Stimulated activated naive B cell treated with anti-CD40 and anti-IgM and Interleukin-4, amounts not matched to agents 10 μg/mL and 1 μg/mL and 100 μg/mL, for 72 hours (primary cell): ENCODE measurements at places on chromosomes 7 and 10.

GRCh38 chr10:49679480-49679893, at the start of gene C10orf53:
Gene C10orf53 (plus strand): TSS chr10:49679651. CDS start chr10:49679698, 47 bp downstream.
- H3K4me1 ChIP-seq = no peaks in the 10 kb centered on the region
- H3K4me3 ChIP-seq = no peak within 1 kb of the TSS
- H3K27ac ChIP-seq = no peak within 1 kb of the TSS
- no peaks in the 10 kb centered on the region for H3K36me3 ChIP-seq
- peak; percentile 9 for DNase-seq

DNA sequence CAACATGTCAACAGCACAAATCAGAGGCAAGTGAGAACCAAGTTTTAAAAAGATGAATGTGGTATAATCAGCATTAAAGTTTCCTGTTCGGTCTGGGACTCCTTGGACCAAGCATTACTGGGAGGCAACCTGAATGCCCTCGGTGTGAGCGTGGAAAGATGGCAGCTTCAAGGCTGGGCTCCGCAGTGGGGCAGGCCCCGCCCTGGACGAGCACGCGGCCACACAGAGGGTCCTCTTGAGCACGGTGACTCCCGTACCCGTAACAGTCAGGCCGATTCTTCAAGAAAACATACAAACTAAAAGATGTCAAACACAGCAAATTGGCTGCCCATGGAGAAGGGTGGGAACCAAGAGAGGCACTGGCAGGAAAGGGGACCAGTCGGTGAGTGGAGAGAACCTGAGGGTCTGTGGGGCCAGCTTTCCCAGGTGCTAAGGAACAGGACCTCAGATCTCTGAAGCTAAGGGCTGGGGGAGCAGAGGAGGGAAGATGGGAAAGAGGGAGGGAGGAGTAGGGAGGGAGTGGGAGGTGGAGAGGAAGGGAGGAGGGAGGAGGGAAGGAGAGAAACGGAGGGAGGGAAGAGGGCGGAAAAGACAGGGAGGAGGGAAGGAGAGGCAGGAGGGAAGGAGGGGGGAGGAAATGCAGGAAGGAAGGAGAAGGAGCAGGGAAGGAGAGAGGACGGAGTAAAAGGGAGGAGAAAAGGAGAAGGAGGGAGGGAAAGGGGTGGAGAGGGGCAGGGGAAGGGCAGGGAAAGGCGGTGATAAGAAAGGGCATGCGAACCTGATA, 71.2 kb upstream of the FAM20C start:
- H3K27me3 ChIP-seq = peaks cover 52% of the 10 kb centered on the region
- H3K27ac ChIP-seq = no peak overlapping the region
- DNase-seq = no peak
- peaks cover 2% of the 10 kb centered on the region for H3K4me1 ChIP-seq

- H3K4me3 ChIP-seq = no peak overlapping the region
- no peaks in the 10 kb centered on the region for H3K27me3 ChIP-seq
- H3K36me3 ChIP-seq = no peaks in the 10 kb centered on the region
- no peak overlapping the region for H3K27ac ChIP-seq
- no peaks in the 10 kb centered on the region for H3K4me1 ChIP-seq
These were observed 179.4 kb downstream of the CACNA2D1 start for GRCh38 chr7:82263920-82264782.

DNA sequence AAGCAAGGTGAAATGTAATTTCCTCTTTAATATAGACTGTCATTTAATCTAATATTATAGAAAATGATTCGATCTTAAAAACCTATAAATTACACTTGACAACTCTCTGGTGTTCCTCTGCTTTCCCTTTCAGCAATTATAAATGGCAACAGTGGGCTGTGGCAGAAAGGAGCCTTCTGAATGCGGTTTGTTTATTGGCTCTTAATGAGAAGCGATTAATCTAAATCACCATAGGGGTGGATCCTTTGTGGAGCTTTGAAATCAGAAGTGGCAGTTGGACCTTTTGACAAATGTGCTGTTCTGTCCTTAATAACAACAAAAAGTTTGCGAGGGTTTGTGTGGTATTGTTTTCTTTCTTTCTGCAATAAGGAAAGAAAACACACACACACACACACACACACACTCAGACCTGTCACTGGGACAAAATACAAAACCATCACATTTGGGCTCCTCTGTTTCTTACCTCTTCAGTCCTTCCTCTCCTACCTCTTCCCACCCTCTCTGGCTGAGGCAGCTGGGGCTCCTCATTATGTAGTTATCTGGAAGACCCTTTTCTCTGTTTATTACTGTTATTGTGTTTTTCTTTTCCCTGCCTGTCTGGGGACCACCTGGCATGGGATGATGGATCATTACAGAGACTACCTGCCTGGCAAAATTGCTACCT, 316.2 kb downstream of the SORCS3 start:
- no peaks in the 10 kb centered on the region for H3K27me3 ChIP-seq
- H3K4me3 ChIP-seq = no peak overlapping the region
- no peak for DNase-seq

DNA sequence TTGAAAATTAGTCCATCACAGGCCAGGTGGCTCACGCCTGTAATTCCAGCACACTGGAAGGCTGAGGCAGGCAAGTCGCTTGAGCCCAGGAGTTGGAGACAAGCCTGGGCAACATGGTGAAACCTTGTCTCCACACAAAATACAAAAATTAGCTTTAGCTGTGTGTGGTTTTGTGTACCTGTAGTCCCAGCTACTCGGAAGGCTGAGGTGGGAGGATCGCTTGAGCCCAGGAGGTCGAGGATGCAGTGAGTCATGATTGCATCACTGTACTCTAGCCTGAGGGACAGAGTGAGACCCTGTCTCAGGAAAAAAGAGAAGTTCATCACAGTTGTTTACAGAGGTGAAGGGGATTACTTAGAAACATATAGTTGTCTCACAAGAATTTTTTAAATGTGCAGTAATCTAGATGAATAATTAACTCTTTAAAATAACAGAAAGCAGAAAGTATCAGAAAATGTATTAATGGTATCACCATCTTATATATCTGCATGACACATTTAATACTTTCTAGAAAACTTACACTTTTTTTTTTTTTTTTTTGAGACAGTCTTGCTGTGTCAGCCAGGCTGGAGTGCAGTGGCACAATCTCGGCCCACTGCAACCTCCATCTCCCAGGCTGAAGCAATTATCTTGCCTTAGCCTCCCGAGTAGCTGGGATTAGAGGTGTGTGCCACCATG, 8.9 kb downstream of the LCOR start:
- H3K27ac ChIP-seq = peak overlapping the region; percentile 75

- peaks cover 14% of the 10 kb centered on the region for H3K27me3 ChIP-seq
- H3K36me3 ChIP-seq = peaks cover 4% of the 10 kb centered on the region
- peak overlapping the region; percentile 89 for H3K4me3 ChIP-seq
- peaks cover 29% of the 10 kb centered on the region for H3K4me1 ChIP-seq
- H3K27ac ChIP-seq = peak overlapping the region; percentile 69
These were observed 45.6 kb downstream of the PDIA4 start for GRCh38 chr7:148982654-148983199.

GRCh38 chr10:69503001-69503895, 52.0 kb downstream of the TSPAN15 start:
- H3K36me3 ChIP-seq = no peaks in the 10 kb centered on the region
- H3K27ac ChIP-seq = no peak overlapping the region
- no peaks in the 10 kb centered on the region for H3K27me3 ChIP-seq
- DNase-seq = no peak
- no peak overlapping the region for H3K4me3 ChIP-seq
- H3K4me1 ChIP-seq = peaks cover 7% of the 10 kb centered on the region

GRCh38 chr7:13106513-13106912, 419.1 kb downstream of the ARL4A start:
- no peak for DNase-seq
- no peak overlapping the region for H3K27ac ChIP-seq
- peaks cover 10% of the 10 kb centered on the region for H3K4me1 ChIP-seq
- H3K36me3 ChIP-seq = peaks cover 3% of the 10 kb centered on the region
- H3K27me3 ChIP-seq = no peaks in the 10 kb centered on the region
- H3K4me3 ChIP-seq = no peak overlapping the region

DNA sequence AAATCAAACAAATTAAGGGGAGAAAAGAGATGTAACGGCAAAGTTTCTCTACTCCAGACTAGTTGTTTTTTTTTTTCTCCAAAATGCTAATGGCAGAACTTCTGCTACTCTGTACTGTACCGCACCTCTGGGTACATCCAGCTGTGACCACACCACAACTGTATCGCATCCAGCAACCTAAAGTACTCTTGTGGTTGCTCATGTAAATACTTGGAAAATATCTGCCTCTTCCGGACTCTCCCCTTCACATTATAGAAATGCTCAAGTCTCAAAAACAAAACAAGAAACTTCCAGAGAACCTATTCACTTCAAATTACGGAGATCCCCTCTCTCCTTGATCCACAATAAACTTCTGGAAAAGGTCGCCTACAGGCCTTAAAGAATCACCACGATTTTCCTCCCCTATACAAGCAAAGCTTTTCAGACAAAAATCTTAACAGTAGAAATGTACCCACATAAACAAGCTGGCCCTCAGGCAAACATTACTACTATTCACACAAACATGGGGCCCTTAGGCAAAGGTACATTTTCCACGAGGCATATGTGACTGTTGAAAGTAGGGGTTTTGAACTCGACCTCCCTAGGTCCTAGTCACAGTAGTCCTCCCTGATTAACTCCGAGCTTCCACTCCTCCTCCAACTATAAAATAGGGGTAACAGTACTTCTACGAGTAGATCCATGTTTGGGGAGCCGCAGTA, 222.9 kb upstream of the MKLN1 start:
- peaks cover 48% of the 10 kb centered on the region for H3K4me1 ChIP-seq
- no peak for DNase-seq
- H3K36me3 ChIP-seq = peaks cover 56% of the 10 kb centered on the region
- H3K27me3 ChIP-seq = no peaks in the 10 kb centered on the region

GRCh38 chr7:10973942-10974911, 555 bp downstream of the PHF14 start:
- H3K27ac ChIP-seq = peak overlapping the region; percentile 92
- no peak for DNase-seq
- H3K4me3 ChIP-seq = peak overlapping the region; percentile 95
- H3K27me3 ChIP-seq = no peaks in the 10 kb centered on the region
- peaks cover 44% of the 10 kb centered on the region for H3K4me1 ChIP-seq
- H3K36me3 ChIP-seq = peaks cover 12% of the 10 kb centered on the region

DNA sequence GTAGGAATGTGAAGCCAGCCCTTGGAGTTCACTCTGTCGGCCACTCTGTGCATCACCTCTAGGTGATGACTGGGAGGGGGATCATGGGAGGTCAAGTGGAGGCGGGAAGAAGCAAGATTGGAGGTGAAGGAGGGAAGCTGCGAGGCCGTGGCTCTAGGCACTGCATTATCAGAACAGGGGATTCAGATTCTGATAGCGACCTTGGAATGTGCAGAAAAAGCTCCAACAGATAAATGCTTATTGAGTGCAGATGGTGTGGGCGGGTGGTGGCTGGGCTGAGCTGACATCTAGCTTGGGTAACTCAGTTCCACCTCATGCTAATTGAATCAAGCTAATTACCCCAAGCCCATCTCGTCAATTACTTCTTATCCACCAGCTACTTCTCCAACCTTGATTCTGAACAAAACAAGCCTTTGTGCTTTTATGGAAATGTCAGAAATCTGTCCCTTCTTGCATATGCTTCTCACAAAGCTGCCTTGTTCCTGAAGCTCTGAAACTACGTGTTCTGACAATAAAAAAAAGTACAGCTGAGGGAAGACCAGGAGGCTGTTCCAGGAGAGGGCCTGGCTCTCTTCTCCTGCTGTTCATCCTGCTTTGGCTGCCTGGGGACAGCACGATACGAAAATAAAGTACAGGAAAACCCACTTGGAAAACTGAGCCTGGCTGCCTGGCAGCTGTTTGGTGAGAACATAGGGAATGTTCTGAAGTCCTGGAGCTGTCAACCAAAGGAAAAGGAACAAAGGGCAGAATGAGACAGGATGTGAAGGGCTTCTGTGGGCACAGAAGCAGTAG, 27.5 kb downstream of the STRA8 start:
- no peak overlapping the region for H3K4me3 ChIP-seq
- H3K27ac ChIP-seq = no peak overlapping the region
- H3K27me3 ChIP-seq = peaks cover 16% of the 10 kb centered on the region
- H3K36me3 ChIP-seq = peaks cover 11% of the 10 kb centered on the region

- peak overlapping the region; percentile 97 for H3K4me3 ChIP-seq
- peaks cover 12% of the 10 kb centered on the region for H3K4me1 ChIP-seq
- no peak for DNase-seq
These were observed 47.3 kb downstream of the NPVF start for GRCh38 chr7:25180946-25181345.

- peaks cover 17% of the 10 kb centered on the region for H3K36me3 ChIP-seq
- no peak for DNase-seq
- no peak overlapping the region for H3K4me3 ChIP-seq
- H3K4me1 ChIP-seq = peaks cover 2% of the 10 kb centered on the region
- H3K27ac ChIP-seq = no peak overlapping the region
- H3K27me3 ChIP-seq = no peaks in the 10 kb centered on the region
These were observed 13.7 kb upstream of the CCNY start for GRCh38 chr10:35322636-35323035.

- no peaks in the 10 kb centered on the region for H3K36me3 ChIP-seq
- H3K4me1 ChIP-seq = no peaks in the 10 kb centered on the region
- H3K27me3 ChIP-seq = peaks cover 16% of the 10 kb centered on the region
- no peak for DNase-seq
- peak overlapping the region; percentile 10 for H3K27ac ChIP-seq
- H3K4me3 ChIP-seq = no peak overlapping the region
These were observed 110.4 kb downstream of the RBM20 start for GRCh38 chr10:110754375-110755105.

- DNase-seq = no peak
- peaks cover 58% of the 10 kb centered on the region for H3K27me3 ChIP-seq
- peak within 1 kb of the TSS; percentile 59 for H3K27ac ChIP-seq
- H3K4me1 ChIP-seq = peaks cover 13% of the 10 kb centered on the region
- H3K36me3 ChIP-seq = peaks cover 5% of the 10 kb centered on the region
- peak within 1 kb of the TSS; percentile 69 for H3K4me3 ChIP-seq
These were observed at the start of gene HOXA10 for GRCh38 chr7:27173956-27174873. Gene HOXA10 (minus strand): TSS chr7:27174320. CDS start chr7:27174306, 14 bp downstream.

- no peak overlapping the region for H3K4me3 ChIP-seq
- no peaks in the 10 kb centered on the region for H3K36me3 ChIP-seq
- no peaks in the 10 kb centered on the region for H3K4me1 ChIP-seq
- no peak overlapping the region for H3K27ac ChIP-seq
- H3K27me3 ChIP-seq = peaks cover 9% of the 10 kb centered on the region
These were observed 11.1 kb upstream of the TCF7L2 start for GRCh38 chr10:112938808-112939482.

- no peak overlapping the region for H3K27ac ChIP-seq
- H3K4me1 ChIP-seq = no peaks in the 10 kb centered on the region
- peaks cover 30% of the 10 kb centered on the region for H3K27me3 ChIP-seq
- no peak overlapping the region for H3K4me3 ChIP-seq
These were observed 108.9 kb upstream of the ZMIZ1 start for GRCh38 chr10:78959924-78960285.

DNA sequence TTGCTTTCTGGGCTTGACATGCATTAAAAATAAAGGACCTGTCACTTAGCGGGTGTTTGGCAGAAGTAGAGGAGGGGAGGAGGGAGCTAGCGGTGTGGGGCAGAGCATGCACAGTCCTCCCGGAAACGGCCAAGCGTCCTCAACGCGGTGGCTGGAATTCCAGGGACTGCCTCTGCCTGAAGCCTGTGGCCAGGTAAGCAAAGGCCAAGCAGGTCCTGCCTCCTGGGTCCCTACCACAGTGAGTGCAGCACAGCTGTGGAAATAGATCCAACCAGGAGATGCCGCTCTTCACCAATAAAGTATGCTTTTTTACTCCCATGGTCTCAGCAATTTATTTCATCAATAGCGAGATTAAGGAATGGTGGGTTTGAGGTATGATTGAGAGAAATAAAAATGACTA, 323.4 kb downstream of the WDR37 start:
- no peaks in the 10 kb centered on the region for H3K36me3 ChIP-seq
- H3K4me1 ChIP-seq = no peaks in the 10 kb centered on the region
- H3K27me3 ChIP-seq = peaks cover 68% of the 10 kb centered on the region
- no peak overlapping the region for H3K27ac ChIP-seq
